ENCODE measurements at places on chromosomes 12 and 14.

- no peak for DNase-seq
Observed at GRCh38 chr14:89959853-89960445, 4.2 kb downstream of the TDP1 start.

- no peak for DNase-seq
Observed at GRCh38 chr12:131087302-131087818, 133.7 kb downstream of the ADGRD1 start.

GRCh38 chr14:100432652-100433427 lies 109.7 kb downstream of the SLC25A47 start:
- DNase-seq, result no peak

DNA sequence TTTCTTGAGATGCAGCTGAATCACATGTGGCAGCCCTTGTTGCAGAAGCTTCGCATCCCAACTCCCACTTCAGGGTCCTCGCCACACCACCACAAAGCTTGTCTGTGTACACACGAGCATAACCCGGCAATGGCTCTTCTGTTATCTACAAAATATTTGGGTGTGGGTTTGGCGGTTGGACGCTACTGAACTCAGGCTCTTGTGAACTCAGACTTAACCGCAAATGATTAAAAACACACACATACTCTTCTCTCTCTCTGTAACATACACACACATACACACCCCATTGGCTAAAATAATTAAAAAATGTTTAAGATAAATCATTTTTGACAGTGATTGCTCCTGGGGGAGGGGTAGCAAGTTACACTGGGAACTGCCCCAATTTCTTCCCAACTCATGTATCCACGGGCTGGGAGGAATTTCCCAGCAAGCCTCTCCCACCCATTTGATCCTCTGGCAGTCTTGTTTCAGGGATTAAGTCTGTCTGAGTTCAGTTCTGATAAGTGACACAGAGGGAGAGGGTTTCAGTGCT lies 63.7 kb upstream of the MANSC4 start:
- DNase-seq, result no peak

DNA sequence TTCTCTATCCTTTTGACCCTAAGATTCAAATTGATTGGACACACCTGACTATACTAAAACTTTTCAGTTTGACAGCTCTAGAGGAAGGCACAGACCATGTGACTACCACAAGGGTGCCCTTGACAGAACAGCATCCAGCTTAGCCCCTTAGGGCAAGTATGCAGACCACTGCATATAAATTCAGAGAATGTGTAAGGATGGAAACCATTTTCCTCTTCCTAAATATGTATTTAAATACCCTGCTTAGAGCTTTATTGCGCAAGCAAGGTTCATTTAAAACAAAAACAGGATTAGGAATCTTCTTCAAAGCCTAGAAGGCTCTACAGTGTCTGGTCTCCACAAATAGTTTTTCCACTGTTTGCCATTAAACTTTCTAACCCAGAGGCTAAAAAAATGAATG lies 202.8 kb downstream of the MED13L start:
- DNase-seq, result no peak

DNA sequence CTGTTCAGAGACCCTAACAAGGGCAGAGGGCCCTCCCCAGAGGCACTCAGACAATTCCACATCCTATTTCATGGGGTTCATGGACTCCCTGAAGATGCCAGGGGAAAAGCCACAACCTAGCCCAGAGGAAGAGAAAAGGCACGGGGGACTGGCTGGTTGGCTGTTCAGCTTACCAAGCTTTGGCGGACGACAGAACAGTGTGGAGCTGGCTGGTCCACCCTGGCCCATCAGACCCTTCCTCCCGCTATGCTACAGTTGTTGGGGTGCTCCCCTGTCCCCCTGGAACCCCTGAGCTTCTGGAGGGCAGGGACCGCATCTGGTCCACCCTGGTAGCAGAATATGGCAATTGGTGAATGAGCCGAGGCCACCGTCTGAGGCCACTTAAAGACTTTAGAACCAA lies 6.3 kb downstream of the TESC start:
- DNase-seq, result no peak

- no peak for DNase-seq
Observed at GRCh38 chr14:76313852-76314251, 62.1 kb upstream of the ESRRB start.

- no peak for DNase-seq
Observed at GRCh38 chr12:104055686-104056388, 5.8 kb upstream of the GLT8D2 start.

- no peak for DNase-seq
Observed at GRCh38 chr12:38123566-38124246, 192.9 kb upstream of the ALG10B start.

- DNase-seq, result no peak
Observed at GRCh38 chr14:91280129-91280528, 35.6 kb upstream of the GPR68 start.

DNA sequence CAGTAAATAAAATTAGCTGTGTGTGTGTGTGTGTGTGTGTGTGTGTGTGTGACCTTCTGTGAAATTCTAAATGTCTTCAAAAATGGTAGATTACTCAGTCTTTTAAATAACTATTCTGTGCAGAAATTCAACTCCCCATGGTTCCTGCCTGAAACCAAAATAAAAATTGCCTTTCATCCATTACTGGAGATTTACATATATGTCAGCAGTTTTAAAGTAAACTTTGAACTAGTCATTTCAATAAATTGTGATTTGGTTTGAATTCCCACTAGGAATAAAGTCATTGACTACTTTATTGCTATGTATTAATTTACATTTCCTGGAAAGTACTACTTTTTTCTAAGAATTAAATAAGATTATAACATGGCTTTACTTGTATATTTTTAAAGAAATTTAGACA lies 5.3 kb downstream of the ELK3 start:
- no peak for DNase-seq

GRCh38 chr12:108063192-108063591 lies 65.9 kb upstream of the WSCD2 start:
- no peak for DNase-seq

DNA sequence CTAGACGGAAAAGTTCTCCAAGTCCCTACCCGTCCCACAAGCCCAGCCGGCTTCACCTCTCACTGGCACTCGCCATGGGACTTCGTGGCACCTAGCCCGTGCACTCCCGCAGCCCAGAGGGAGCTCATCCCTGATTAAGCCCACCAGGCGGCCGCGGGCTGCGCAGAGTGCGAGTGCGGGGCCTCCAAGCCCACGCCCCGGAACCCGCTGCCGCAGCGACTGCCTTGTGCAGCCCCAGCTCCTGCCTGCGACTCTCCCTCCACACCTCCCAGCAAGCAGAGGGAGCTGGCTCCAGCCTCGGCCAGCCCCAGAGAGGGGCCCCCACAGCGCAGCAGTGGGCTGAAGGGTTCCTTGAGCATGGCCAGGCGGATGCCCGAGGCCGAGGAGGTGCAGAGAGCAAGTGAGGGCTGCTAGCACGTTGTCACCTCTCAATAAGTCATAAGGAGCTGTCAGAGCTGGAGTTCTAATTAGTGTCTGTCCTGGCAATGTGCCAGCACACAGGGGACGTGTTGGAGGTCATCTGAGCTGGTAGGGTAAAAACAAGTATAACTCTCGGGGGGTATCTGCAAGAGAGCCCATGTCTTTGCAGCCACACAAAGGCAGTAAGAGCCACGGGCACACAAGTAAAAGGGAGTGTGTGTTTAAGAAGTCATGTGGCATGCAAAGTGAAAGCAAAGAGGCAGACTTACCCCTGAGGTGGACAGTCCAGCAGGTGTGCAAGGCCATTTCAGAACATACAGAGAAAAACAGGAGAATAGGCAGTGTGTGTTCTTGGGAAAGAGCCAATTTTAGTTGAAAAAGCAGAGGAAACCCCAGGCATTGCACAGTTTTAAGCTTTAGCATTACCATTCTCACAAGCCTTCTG lies 27.1 kb upstream of the TMTC2 start:
- DNase-seq, result no peak

GRCh38 chr12:81468206-81468605 lies 290.9 kb downstream of the PPFIA2 start:
- no peak for DNase-seq

GRCh38 chr14:60495946-60496345 lies 10.1 kb upstream of the C14orf39 start:
- no peak for DNase-seq

GRCh38 chr12:45205165-45205825 lies 10.6 kb upstream of the ANO6 start:
- DNase-seq, result no peak

DNA sequence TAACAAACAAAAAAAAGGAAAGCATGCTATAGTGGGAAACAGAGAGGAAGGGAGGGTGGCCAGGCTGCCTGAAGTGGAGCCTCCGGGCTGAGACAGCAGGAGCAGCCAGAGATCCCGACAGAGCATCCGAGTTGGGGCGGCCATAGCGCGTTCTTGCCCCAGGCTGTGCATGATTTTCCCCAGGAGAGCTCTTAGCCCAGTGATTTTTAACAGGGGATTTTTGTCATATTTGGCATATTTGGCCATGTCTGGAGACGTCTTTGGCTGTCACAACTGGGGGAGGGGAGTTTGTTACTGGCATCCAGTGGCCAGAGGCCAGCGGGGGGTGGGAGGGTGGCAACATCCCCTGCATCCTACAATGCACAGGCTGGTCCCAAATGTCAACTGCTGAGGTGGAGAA lies 23.6 kb downstream of the BDKRB1 start:
- no peak for DNase-seq

GRCh38 chr14:68781161-68782021 lies 11.5 kb downstream of the ZFP36L1 start:
- no peak for DNase-seq

DNA sequence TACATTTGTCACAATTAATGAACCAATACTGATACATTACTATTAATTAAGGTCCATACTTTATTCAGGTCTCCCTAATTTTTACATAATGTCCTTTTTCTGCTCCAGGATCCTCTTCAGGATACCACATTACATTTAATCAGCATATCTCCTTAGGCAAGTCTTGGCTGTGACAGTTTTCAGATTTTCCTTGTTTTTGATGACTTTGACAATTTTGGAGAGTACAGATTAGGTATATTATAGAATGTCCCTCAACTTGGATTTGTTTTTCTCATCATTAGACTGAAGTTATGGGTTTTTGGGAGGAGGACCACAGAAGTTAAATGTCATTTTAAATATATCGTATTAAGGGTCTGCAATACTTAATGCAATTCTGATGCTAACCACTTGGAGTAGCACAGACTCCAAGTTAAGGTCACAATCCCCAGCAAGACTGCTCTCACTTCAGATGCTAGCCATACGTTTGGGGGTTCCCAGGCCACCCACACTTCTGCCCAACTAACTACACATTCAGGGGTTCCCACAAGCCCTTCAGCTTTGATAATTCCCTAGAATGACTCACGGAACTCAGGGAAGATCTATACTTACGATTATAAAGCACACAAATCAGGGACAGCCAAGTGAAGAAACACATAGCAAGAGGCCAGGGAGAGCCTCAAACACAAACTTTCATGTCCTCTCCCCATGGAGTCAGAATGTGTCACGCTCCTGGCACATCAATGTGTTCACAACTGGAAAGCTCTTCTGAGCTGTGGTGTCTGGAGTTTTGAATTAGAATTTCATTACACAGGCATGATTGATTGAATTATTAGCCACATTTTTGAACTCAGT lies 17.0 kb upstream of the NUBPL start:
- no peak for DNase-seq

GRCh38 chr12:99948370-99948769 lies 36.4 kb downstream of the ANKS1B start:
- no peak for DNase-seq

DNA sequence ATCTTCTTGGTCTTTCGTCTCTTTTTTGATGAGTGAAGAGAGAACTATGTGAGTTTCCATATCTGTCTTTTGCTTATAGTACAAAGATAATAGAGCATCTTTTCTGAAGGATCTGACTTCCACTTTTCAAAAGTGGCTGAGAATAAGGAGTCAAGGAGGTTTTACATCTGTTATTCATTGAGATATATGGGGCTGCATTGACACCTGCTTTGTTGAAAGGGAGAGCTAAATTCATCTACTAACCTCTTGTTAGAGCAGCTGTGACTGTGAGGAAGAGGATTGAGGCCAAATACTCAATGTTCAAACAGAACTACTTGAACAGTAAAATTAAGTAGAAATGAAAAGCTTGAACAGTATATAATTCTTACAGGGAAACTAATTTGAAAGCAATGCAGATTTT lies 130.2 kb upstream of the ATP2B1 start:
- DNase-seq, result no peak

DNA sequence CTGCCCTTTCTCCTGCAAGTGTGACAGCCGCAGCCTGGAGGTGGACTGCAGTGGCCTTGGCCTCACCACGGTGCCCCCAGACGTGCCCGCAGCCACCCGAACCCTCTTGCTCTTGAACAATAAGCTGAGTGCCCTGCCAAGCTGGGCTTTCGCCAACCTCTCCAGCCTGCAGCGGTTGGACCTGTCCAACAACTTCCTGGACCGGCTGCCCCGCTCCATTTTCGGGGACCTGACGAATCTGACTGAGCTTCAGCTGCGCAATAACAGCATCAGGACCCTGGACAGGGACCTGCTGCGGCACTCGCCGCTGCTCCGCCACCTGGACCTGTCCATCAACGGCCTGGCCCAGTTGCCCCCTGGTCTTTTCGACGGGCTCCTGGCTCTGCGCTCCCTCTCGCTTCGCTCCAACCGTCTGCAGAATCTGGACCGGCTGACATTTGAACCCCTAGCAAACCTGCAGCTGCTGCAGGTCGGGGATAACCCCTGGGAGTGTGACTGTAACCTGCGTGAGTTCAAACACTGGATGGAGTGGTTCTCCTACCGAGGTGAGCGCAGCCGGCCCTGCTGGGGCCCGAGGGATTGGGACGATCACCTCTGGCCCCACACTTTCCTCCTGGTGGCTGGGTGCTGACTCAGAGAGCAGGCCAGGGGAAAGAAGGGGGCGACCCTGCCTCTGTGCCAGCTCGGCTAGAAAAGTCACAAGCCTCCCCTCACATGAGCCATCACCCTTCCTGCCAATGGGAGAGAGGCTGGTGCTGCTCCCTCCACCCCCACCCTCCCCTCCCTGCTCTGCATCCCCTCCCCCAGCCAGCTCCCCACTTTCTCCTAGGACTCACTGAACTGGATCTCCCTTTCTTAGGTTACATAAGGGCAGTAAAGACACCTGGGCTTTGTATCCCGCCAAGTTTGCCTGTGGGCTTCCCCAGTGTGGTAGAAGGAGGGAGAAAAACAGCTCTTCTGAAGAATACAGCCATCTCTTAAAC lies 10.9 kb downstream of the LRTM2 start:
- no peak for DNase-seq

DNA sequence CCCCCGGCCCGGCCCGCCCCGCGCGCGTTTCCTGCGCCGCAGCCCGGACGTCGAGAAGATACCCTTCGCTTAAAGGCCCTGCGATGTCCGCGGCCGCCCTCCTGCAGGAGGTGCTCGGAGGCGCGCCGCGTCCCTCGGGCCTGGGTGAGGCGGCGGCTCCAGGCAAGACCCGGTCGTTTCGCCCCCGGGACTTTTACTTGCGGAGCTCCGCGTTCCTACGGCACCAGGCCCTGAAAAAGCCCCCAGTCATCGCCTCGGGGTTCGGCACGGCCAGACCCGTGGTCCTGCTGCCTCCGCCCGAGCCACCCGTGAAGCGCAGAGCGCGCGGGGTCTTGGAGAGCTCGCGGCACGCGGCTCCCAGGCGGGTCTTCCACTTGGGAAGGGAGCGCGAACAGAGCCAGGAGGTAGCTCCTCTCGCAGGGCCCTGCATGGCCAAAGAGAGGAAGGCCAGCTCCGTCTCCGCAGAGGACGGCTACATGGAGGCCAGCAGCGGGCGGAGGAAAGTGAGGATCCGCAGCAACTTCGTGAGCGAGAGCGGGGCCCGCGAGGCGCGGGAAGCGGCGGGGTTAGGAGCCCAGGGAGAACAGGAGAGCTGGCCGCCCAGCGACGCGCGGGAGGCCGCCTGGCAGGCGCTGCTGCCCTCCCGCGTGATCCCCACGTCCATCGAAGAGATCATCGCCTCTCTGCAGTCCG lies 26.9 kb downstream of the TTC6 start:
- no peak for DNase-seq
